ENCODE measurements at places on chromosomes 16 and 17.
A peak's percentile ranks its signal among the peaks of the same experiment; 100 is the strongest.

- DNase-seq: peak; percentile 32
Measured at GRCh38 chr17:39001703-39002637, 34.8 kb upstream of the FBXO47 start.

DNA sequence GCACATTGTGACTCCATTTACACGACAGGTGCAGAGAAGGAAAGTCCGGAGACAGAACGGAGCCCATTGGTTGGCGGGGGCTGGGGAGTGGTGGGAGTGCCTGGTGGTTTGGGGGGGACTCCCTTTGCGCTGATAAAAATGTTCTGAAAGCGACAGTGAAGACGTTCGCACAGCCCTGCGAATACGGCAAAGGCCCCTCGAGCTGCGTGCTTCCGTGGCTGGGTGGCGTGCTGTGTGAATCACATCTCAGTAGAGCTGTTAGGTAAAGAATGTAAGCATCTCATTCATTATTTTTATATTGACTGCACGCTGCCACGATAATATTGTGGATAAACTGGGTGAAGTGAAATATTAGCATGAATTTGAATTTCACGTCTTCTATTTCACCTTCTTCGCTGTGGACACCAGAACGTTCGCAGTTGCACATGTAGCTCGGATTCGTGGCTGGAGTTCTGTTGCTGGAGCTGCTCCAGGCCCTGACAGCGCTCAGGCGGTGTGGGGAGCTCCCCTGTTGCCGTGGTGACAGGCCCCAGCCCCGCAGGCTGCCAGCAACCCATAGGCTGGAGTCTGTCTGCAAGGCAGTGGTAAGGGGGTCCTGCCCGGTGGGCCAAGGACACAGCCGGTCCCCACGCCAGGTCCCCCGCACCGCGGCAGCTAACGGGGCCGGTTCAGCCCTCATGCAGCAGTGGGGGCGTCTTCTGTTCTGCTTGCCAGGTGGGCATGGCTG, 44.6 kb downstream of the SOX8 start:
- DNase-seq: no peak

DNA sequence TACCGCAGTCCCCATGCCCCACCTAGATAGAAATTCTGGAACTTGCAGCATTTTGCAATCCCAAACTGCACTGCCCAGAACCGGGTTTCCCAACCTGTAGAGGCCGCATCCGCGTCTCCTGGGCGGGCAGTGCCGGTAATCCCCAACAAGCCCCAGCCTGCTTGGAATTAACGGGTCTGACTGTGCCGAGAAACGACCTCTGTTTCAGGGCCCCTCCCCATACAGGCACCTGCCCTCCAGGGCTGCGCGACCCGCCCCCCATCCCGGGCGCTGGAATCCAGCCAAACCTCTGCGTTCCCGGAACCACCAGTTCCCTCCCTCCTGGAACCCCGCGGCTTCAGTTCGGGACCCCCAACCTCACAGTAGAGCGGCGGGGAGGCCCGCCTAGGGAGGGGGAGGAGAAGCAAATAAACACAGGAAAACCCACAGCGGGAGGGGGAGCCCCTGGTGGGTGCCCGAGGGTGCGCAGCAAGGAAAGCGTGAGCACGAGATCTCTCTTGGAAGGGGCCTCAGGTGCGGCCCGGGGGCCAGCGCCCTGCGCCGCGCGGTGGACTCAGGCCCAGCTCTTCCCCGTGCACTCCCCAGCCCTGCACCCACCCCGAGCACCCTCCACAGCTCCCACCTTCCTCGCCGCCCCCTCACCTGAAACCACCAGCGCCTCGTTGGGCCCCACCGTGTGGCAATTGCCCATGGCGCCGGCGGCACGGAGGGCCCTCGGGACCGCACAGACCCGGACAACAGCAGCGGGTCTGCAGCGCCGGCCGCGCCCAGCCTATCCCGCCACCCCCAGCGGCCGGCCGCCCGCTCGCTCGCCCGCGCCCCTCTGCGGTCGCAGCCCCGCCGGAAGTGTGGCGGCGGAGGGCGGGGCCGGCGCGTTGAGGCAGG, at the start of gene FLOT2:
Gene FLOT2 (minus strand): TSS at position 850 of the 885 bp plus-strand sequence. CDS start 159 bp downstream, at position 691.
- peak; percentile 84 for DNase-seq

GRCh38 chr17:50824429-50824828, 11.0 kb upstream of the WFIKKN2 start:
- DNase-seq: no peak

DNA sequence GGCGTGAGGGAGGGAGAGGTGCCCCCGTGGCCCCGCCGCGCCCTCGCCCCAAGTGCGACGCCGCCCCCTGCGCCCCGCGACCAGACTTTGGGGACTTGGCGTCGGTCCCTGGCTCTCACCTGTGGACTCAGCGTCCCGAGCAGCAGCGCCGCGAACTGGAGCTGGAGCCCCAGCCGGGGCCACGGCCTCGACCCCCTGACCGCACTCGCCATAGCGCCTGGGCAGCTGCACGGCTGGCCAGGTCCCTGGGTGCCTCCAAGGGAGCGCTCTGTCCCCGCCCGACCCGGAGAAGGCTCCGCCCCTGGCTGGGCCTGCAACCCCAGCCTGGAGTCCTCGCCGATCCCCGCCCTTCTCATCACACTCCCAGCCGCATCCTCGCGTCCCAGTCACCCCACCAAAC, at the start of gene ERN2:
Gene ERN2 (minus strand): TSS at position 247 of the 400 bp plus-strand sequence. CDS start 35 bp downstream, at position 212.
- DNase-seq: no peak

DNA sequence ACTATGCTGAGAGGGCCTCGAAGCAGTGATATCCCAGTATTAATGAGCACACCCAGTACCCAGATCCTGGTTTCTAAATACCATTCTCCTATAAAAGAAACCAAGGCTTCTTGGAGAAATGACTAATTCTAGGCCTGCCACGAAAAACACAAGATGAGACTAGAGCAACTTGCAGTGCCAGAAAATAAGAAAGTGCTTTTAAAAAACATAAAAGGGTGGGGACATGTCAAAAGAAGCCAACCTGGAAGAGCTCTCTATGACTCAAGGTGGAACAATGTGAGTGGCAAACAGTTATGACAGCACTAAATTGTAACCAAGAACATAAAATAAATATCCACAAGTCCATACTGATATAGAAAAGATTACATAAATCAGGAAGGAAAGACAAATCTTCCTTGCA, 153.2 kb upstream of the KCNJ18 start:
- DNase-seq: no peak

- DNase-seq: peak; percentile 85
Measured at GRCh38 chr17:82317394-82318168, at the start of gene CD7. Gene CD7, minus strand, starts transcription at chr17:82317608. Its CDS starts 113 bp downstream, at chr17:82317495.

DNA sequence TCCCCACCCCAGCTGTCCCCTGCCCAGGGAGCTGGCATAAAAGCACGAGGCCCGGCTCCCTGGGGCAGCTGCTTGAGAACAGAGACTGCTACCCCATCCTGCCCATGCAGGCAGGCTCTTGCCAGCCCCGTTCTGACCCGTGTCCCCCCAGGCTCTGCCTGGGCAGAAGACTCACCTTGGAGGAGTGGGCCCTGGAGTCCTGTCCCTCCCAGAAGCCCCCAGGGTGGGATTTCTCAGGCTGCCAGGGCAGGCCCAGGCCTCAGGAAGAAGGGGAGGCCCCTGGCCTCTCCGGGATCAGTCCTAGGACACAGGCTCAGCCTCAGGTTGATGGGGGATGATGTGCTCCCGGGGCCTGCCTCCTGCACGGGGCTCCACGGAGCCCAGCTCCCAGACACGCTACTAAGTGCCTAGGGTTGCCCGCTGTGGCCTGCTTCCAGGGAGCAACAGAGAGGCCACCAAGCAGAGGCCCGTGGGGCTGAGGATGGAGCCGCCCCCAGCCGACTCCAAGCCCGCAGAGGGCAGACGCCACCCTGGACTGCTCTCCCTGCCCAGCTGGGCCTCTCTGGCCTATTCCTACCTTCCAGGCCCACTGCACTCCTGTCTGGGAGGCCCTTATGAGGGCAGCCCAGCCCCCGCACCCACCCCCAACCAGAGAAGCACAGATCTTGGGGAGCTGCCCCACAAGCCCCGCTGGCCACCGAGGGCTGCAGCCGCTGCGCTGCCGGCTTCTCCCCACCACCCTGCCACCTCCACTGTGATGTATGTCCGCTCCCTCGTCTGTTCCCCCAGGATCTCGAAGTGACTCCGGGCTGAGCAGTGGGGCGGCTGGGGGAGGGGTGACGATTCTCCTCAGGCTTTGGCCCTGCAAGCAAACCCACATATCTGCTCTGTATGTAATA, 1.7 kb downstream of the NME3 start:
- no peak for DNase-seq

- no peak for DNase-seq
Measured at GRCh38 chr17:15220785-15221184, 44.3 kb downstream of the PMP22 start.

- no peak for DNase-seq
Measured at GRCh38 chr17:76451506-76451905, 1.4 kb downstream of the UBE2O start.

DNA sequence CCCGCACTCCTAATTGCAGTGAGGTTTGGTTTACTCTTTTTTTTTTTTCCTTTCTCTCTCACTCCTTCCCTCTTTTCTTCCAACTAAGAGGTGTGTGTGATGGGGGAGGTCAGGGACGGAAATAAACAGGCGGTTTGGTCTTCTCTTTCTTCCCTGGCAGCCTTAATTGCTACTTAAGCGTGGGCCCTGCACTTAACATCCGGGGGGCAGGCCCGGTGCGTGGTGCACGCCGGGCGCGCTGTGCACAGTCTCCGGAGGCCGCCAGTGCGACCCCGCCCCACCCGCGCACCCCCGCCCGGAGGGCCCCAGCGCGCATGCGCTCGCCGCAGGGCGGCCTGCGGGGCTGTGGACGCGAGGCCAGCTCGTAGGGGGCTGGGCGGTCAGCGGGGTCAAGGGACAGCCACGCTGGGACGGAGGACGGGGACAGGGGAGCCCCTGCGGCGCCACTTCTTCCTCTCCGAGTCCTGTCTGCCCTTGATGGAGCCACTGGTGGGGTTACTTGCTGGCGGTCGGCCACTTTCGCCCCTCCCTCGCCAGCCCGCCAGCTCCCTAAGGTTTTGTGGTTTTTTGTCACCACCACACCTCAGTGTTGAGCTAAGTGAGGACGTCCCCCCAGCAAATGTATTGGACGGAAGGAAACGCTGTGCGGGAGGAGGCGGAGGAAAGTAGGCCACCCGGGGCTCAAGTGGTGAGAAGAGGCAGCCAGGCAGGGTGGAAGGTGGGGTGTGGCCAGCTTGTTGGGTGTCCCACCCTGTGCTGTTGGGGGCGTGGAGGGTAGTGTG, 120.9 kb downstream of the MRM1 start:
- peak; percentile 91 for DNase-seq

- DNase-seq: no peak
Measured at GRCh38 chr17:16178836-16179235, 36.5 kb downstream of the NCOR1 start.

DNA sequence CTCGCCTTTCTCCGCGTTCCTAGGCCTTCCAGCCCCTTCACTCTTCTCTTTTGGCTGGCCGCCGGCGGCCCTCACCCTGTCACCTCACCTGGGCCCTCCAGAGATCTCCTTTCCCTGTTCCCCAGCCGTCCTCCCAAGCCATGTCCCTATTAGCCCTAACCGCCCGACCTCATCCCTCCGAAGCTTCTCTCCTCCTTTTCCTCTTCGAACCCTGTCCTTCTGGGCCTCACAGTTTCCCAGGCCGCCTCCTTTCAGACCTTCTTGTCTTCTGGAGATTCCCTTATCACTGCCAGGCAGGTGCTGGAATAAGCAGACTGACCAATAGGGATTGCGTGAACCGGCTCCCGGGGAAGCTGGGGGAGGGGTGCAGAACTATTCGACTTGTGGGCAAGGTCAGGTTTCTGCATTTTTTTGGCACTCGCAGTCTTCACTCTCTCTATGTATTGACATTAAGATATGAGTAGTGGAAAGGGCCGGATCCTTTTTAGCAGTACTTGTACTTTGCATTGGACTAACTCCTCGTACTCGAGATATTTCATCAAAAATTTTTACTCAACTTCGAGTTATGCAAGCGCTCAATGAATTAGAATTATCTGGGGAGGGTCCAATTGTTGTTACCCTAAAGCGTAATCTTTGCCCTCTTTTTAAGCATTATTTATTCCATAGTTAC, 690 bp downstream of the RHOT1 start:
- DNase-seq: peak; percentile 53

DNA sequence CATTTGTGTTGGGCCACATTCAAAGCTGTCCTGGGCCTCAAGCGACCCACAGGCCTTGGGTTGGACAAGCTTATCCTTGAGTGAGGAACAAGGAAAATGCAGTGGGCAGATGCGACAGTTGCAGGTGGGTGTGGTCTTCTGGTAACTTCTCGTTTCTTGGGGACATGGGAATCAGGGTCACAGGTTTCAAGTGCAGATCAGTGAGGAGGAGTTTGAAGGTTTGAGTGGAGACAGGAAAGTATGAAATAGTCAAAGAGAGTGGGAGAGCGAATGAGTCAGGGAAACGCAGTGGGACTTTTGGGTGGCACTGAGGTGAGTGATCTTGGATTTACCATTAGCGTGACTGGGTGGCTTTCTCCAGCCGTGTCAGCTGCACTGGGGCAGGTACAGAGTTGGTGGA, 15.4 kb upstream of the CCL22 start:
- DNase-seq: peak; percentile 14

DNA sequence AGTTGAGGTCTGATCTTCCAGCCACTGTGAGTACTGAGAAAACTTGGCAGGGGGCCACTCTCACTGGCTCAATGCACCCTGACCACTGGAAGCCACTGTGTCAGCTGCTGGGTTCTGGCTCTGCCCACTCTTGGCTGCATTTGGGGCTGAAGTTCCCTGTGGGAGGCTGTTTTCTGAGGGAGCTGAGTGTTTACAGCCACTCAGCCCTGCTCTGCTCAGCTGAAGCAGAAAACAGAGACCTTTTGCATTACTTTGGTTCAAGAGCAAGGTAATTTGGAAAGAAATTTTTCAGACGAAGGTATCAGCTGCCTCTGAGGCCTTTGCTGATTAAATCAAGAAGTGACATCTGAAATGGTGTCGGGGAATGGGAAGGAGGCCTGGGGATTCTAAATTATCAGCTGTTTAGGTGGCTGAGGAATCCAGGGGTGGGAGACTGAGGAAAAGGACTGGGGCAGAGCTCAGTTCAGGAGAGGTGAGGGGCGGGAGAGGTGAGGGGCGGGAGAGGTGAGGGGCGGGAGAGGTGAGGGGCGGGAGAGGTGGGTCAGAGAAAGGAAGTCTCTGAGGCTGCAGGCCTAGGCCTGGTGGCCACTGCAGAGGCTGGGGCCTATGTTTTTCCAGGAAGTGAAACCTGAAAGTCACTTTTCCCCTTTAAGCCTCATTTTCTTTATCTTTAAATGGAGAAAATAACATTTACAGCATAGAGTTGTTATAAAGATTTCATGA, at the start of gene ACSM5:
Gene ACSM5 (plus strand): TSS at position 137 of the 723 bp plus-strand sequence. CDS start 1,951 bp downstream, outside the sequence.
- no peak for DNase-seq

DNA sequence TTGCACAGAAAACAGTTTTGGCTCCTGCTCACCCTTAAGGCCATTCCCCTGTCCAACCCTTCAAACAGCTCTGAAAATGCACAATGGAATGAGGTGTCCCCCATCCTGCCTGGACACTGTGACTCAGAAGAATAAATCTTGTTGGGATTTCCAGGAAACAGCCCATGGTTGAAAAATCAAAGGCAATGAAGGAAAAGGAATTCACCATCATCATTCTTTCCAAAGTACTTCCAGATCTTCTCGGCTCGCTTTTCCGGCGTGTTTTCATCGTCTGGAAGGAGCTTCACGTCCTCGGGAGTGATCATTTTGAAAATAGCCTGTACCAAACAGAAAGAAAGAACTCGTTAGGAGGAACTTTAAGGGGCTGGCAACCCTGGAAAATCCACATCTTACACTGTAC, 4.3 kb downstream of the RCVRN start:
- no peak for DNase-seq

GRCh38 chr16:10569621-10570020, 10.8 kb downstream of the EMP2 start:
- DNase-seq: no peak

Measured in activated CD4-positive, alpha-beta T cell treated with anti-CD3 and anti-CD28 coated beads for 36 hours (primary cell).